ENCODE measurements at places on chromosomes 4 and X.

DNA sequence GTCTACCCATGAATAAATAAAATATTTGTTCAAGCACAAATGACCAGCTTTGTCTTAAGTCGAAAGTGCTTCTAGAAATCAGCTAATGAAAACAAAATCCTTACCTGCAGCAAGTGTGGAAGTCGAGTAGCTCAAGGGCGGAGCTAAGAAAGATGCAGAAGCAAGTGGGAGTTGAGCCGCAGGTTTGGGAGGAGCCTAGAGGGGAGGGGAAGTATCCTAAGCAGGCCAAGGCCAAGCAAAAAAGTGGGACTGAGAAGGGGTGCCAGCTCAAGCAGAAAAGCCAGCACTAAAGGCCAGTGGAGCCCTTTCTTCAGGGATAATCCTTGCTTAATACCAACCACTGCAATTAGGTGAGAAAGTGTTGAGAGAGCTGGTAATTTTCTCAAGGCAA is 60.8 kb downstream of the DLG3 start:
- no peak for DNase-seq

DNA sequence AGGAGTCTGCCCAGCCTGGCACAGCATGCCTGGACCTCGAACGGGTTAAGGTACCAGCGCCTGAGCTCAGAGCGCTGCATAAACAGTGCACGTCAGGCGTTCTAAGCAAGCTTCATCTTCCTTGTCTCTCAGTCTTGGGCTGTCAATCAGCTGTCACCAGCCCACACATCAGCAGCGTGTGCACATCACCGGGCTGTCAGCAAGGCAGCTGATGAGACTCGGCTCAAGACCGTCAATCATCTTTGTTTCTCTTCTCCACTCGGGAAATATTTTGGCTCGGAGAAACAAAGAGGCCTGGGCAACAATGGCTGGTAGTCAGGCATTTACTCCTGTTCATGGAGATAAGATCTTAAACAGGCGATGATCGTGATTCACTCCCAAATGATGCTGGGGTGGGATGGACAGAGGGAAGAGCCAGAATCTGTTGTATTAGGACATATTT is 141.3 kb downstream of the LDB2 start:
- DNase-seq, result no peak

DNA sequence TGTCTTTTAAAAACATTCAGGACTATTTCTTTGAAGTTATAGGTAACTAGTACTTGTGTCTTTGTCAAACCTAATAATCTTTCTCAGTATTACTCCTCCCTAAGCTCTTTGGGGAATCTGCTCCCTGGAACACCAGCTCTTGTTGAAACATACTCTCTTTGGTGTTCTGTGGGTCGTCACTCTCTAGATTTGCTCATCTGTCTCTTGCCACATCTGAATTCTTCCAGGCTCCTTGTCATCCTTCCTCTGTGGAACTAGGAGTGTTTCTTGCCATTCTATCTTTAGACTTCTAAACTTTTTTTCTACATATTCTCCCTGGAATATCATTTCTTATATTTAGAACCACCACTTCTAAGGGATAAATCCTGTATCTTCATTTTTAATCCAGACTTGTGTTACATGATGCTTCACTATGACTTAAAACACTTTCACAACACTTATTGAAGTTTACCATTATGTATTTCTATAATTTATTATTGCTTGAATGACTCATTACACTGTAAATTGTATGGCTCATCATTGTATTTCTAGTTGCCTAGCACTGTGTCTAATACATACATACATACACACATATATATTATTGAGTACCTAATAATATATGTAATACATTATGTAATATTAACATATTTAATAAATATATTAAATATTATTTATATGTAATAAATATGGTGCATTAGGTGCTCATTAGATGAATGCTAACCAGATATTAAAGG is 186.1 kb downstream of the TMA16 start:
- no peak for DNase-seq

DNA sequence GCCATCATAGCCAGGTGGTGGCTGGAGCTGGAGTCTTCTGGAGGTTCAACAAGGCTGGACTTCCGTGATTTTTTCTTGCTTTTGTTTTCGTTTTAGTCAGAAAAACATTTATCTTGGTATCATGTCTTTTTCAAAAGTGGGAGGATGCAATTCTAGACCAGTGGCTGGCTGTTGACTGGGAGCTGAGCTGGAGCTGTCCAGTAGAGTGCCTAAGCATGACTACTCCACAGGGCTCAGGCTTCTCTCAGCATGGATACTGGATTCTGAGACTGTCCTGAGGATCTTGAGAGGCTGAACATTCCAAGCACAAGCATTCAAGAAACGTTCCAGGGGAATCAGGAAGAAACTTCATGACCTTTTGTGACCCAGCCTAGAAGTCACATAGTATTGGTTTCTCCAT is 598.1 kb downstream of the MID1IP1 start:
- DNase-seq, result no peak

DNA sequence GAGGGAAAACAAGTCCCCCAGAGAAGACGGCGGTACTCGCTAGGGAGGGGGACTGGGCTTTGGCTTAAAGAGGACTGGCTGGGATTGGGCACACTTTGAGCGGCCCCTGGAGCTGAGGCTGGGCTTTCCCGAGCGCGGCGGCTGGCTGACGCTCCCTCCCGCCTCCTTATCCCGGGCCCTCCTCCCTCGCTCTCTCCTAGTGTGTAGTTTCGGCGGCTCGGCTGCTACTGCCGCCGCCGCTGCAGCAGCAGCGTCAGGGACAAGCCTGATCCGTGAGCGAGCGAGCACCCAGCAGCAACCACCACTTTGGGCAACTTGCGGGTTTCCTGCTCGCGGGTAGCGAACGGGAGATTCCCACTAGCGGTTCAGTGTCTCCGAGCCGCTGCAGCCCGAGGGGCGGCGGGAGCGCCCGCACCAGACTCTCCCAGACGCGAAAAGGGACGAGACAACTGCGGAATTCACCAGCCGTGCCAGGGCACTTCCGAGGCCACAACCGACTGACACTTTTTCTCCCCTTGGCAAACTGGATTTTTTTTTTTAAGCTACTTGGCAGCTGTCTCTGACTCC is 632 bp upstream of the PCDH7 start:
- no peak for DNase-seq

- no peak for DNase-seq
Measured at GRCh38 chr4:4666693-4667621, 125.1 kb upstream of the STX18 start.

DNA sequence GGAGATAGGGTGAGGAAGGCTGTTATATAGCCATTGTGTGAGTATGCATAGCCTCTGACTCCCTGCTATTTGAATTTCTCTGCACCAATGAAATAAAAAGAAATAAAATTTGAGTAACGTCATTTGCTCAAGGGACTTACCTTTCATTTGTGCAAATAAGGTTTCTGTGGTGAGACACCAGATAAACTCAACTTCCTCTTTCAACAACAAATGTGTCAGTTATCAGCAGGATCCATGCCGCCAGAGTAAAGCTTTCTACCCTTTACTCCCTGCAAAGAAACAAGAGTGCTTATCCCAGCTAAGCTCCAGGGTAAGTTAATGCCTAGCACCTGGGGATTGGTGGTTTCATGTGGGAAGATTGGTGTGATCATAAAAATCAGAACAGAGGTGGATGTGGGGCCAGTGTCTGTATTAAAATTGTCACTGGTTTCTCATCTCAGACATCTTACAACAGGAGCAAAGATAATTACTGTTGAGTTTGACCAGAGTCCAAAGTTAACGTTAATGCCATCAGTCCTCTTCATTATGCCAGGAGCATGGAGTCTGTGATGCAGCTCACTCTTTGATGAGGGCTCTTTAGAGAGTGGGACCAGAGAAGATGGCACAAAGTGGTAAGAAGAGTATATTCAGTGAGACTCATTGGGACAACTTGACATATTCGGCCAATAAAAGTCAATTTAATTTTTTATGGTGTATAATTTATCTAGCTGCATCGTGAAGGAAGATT is at the start of gene P2RY10:
Gene P2RY10 (plus strand): TSS at position 206 of the 727 bp plus-strand sequence. CDS start 15,130 bp downstream, outside the sequence.
- DNase-seq, result no peak

- DNase-seq, result no peak
Measured at GRCh38 chr4:128583753-128584712, 225.5 kb upstream of the JADE1 start.

DNA sequence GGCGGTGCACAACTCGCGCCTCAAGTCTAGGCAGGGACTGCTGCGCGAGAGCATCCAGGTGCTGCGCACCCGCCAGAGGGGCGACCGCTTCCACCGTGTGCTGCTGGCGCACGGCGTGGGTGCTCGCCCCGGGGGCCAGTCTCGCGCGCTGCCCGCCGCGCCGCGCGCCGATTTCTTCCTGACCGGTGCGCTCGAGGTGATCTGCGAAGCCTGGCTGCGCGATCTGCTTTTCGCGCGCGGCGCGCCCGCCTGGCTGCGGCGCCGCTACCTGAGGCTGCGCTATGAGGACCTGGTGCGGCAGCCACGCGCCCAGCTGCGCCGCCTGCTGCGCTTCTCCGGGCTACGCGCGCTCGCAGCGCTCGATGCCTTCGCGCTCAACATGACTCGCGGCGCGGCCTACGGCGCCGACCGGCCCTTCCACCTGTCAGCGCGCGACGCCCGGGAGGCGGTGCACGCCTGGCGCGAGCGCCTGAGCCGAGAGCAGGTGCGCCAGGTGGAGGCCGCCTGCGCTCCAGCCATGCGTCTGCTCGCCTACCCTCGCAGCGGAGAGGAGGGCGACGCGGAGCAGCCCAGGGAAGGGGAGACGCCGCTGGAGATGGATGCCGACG is 1.3 kb downstream of the CHST7 start:
- DNase-seq, result no peak
